ENCODE measurements at places on chromosomes 13 and 19.

DNA sequence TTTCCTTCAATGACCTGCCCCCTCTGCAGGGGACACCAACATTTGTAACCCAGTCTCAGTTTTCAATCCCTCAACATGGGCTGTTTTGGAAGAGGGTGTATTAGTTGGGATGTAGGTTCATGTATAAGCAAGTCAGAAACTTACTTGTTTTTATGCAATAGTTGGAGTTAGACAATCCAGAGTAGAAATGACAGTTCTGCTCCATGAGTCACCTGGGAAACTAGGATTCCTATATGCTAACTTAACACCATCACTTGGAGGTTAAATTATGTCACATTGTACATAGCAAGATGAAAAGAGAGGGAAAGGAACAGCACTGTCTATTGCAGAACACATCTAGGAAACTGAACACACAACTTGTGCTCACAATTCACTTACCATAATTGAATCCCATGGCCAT lies 436.4 kb downstream of the RFC3 start:
- no peak for DNase-seq

DNA sequence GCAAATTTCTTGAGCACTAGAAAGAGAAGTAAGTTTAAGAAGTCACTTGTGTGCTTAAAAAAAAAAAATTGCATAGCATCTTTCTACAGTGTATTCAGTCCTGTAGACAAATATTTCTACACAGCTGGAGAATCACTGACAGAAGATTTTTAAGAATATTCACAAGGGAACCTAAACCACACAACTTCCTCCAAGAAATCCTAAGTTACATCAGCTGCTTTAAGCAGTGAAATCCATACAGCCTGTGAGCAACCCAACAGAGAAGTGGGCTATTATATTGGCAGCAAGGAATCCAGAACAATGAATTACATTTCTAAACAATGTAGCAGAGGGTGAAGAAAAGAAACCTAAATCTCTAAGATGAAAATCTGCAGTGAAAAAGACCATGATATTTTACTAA lies 1.5 kb downstream of the DOCK9 start:
- DNase-seq, result no peak

DNA sequence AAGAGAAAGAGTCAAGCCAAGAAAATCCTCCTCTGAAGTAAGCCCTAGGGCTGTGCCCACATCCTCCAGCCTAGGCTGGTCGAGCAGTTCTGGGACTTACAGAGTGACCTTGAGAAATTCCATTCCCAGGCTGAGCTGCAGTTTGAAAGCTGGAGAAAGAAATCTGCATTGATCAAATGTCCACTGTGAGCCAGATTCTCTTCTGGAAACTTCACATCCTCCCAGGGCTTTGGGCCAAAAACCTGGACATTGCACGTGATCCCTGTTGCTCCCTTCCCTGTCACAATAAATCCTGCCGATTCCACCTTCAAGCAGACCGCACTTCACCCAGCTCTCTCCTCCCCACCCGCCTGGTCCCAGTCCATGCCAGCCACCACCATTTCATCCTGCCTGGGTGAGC lies 15.7 kb downstream of the TMEM143 start:
- DNase-seq, result no peak

- no peak for DNase-seq
These were observed 149.4 kb upstream of the FBXL3 start for GRCh38 chr13:77176350-77176749.

DNA sequence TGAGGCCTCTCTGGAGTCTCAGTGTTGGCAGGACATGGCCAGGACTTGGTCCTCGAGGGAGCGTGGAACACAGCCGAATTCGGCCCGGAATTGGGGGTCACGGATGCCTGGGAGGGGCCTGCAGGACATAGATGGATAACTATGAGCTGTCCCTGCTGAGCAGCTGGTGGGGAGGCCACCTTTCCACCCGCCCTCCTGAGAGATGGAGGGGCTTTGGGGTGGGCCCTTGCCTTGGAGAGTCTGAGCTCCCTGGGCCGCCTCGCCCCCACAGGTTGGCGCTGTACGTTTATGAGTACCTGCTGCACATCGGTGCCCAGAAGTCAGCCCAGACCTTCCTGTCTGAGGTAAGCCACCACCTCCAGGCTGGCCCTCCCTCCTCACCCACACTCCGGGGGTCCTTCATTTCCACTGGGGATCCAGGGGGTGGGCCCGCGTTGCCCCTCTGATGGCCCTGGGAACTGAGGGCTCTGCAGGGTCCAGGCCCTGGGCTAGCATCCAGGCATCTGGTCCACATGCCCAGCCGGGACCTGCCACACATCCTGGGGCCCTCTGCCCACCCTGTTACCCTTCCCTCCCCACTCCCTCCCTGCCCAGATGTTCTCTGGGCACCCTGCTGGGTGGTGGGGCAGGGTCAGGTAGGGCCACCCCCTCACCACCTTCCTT lies 8.0 kb downstream of the SSBP4 start:
- no peak for DNase-seq

DNA sequence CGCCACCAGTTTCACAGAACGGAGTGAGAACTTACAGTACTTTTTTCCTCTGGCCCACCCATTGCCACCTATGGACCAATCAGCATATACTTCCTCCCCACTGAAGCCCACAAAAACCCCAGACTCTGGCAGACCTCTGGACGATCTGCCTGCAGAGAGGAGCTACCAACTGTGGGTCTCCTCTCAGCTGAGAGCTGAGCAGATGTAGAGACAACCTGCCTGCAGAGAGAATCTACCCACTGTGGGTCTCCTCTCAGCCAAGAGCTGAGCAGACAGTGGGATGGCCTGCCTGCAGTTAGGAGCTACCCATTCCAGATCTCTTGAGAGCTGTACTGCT lies 69.7 kb downstream of the PIBF1 start:
- DNase-seq, result no peak

DNA sequence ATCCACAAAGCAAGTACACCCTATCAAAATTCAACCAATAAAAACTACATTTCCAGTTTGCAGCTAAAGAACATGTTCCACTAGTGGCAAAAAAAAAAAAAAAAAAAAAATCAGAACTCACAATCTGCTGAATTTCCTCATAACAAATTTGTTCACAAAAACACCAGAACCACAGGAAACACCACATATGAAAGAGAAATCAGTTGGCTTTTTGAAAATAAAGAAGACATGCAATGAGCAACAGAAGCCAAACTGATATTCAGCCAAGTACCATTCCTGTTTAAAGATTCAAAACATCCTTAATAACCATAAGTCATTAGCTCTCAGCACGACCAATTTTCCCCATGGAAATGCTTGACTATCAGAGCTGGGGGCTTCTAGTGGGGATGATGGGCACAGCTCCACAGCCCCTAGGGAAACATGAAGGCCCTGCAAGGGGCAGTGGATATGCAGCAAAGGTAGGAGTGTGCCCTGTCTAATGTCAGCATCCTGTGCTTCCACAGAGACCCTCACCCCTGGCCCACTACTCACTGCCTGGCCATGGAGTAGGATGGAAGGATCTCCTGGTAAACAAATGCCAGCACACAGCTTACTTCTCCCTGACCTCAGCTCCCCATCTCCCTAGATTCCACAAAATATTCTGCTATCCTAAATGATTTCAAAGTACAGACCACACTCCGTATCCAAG lies 74.0 kb upstream of the DOCK9 start:
- DNase-seq, result no peak

DNA sequence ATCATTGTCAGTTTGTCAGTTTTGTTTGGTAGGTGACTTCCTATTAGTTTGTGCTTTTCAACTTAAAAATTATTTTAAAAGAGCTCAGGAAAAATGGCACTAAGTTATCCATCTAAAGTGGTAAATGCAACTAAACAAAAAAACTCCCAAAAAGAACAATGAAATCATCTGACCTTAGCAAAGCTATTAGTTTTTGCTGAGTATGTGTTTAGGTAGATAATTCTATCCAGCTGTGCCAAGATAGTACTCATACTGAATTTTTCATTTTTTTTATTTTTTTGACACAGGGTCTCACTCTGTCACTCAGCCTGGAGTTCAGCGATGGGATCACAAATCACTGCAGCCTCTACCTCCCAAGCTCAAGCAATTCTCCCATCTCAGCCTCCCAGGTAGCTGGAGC lies 645.3 kb downstream of the TBC1D4 start:
- DNase-seq, result no peak
